Cardiac fibroblast (primary cell): ENCODE measurements at places on chromosomes 3 and 15.

DNA sequence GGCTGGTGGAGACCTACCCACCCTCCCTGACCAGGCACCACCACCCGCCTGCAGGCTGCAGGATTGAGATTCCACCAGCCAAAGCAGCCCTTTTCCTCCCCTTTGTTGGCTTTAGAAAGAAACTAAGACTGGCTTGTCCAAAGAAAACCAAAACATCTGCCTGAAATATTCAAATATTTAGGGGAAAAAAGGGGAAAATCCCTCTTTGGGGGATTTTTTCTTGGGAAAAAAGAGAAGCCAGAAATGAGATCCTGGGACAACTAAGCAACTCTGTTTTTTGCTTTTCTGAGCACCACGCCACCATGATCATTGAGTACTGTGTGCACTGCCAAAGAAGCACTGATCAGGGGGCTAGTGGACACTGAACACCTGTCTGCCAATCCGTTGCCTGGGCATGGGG lies 2.6 kb downstream of the DCLK3 start:
- no peak for DNase-seq

DNA sequence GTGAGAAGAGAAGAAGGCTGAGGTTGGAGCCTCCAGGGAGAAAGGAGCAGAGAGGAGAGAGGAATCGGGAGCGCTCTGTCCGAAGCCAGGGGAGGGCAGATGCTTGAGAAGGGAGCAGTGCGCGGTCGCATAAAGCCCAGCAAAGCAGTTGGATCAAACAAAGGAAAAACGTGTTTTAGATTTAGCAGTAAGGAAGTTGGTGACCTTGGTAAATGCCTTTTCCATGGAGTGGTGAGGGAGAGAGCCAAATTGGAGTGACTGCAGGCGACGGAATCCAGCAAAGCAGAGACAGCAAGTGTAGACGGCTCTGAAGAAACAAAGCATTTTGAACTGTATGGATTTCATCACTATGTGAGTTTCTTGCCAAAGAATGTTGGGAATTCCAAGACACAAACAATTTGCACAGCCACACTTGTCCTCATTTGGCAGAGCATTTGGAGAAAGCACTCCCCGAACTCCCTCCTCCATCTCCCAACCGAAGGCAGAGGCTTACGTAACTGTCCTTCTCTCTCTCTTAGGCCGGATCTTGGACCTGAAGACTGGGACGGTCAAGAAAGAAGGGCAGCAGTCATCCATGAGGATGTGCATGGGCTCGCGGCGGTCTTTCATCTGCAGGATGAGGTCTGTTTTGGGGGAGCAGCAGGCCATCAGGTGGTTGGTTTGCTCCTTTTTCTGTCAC lies 103.6 kb downstream of the ARNT2 start:
- DNase-seq = peak; percentile 97

GRCh38 chr15:78083687-78084448 lies 6.4 kb upstream of the TBC1D2B start:
- DNase-seq = no peak

DNA sequence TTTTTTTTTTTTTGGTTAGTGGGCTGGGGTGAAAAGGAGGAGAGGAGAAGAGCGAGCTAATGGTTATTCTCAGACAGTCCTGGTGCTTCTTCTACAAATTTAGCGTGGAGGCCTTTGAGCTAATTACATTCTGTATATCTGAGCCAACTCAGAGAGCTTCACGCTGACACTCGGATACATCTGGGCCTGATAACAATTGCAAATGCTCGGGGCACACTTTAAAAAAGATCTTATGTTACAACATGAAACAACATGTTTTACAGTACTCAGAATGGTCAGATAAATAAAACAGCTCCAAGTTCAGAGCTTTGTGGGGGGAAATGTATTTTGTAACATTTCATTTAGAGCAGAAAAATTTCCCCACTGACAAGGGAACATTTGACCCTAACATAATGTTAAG lies 966.9 kb upstream of the NR2F2 start:
- peak; percentile 31 for DNase-seq

DNA sequence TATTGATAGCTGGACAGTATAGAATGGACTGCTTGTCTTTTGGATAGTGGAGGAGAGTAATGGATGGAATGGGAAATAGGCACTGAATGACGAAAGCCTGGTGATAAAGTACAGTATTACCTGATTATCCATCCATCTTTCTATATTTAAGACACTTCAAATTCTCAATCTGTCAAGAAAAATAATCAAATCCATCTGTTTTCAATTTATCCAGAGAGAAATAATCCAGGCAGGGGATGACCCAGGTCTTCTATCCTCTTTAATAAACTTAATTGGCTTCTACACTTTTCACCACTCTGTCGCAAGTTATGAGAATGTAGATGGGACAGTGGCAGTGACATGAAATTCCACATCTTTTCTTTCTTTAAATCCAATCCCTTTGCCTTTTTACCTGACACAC lies 420.3 kb upstream of the PDZRN3 start:
- DNase-seq = no peak

- no peak for DNase-seq
Measured at GRCh38 chr15:29756358-29757267, 65.7 kb downstream of the TJP1 start.

GRCh38 chr15:62482785-62483429 lies 317.8 kb upstream of the C2CD4B start:
- DNase-seq = peak; percentile 40

DNA sequence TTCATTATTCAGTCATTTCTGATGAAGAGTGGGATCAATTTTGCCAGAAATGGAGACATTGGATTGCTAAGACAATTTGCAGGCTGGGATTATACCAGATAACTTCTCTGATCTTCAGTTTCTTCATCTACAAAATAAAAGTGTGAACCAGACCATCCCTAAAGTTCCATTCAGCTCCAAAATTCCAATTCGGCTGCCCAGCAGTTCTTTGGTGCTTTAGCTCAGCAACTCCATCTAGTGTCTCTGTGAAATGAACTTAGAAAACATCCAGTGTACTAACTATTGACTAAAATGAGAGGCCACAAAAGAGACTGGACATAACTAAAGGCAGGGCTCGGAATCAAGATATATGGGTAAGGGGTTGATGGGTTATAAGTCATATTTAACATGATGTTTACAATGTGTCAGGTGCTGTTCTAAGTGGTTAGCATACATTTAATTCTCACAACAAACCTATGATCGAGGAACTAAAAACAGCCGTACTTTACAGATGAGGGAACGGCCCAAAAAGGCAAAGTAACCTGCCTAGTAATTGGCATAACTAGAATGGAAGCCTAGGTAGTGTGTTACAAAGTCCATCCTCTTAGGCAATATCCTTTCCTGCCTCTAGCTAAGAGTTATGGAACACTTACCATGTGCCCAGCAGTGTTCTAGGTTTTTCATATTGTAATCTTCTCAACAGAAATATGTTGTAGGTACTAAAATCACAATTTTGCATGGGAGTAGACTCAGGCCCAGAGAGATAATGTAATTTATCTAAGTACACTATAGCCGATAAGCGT lies 17.0 kb downstream of the THAP10 start:
- DNase-seq = peak; percentile 76

- peak; percentile 72 for DNase-seq
Measured at GRCh38 chr3:177574222-177574856, 377.1 kb upstream of the TBL1XR1 start.

GRCh38 chr3:187183210-187183862 lies 13.9 kb upstream of the RTP1 start:
- no peak for DNase-seq

- DNase-seq = no peak
Measured at GRCh38 chr3:67957268-67957667, 302.9 kb upstream of the SUCLG2 start.
